ENCODE measurements at places on chromosomes 16 and 17.

- no peak for DNase-seq
Observed at GRCh38 chr16:49992825-49993224, 32.2 kb upstream of the CNEP1R1 start.

DNA sequence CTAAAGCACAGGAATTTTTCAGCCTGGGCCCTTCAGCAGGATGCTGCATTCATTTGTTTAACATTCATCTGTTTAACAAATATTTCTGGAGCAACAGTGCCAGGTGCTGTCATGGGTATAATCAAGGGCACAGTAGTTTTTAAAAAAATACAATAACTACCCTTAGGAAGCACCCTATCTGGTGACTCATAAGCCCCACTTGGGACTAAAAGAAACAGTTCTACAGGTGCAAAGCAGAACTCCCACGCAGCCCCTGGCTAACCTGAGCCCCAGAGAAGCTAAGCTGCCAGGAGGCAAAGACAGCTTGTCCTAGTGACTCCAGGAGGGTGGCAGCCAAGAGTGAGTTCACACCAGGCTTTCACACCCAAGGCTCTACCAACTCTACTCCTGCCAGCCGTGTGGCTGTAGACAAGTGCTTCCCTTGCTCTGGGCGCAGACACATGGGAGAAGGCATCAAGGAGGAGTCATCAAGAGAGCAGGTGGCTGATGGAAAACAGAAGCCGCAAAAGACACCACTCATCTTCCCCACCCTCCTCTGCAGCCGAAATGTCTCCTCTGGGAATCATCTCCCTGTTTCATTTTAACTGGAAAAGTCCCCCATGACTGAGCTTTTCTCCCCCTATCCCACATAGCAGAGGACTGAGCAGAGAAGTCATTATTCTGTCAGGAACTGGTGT is 14.4 kb downstream of the CUEDC1 start:
- DNase-seq, result no peak

DNA sequence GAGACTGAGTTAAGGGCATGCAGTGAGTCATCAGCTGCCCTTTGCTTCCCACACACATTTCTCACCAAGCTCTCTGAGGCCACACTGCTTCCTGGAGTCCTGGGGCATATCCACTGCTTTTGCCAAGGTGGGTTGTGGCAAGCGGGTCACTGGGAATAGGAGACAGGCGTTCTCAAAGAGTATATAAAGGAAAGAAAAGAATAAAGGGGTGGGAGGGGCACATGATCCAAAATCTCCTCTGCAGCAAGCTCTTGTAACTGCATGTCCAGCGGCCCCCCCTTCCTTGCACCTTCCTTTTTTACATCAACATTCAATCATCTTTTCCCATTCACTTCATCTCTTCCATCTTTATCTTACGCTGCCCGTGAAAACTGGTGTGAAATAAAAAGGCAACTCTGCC is 259.1 kb upstream of the RPL38 start:
- DNase-seq, result no peak

GRCh38 chr16:31128711-31129567 is 6.6 kb downstream of the PRSS8 start:
- DNase-seq, result no peak

DNA sequence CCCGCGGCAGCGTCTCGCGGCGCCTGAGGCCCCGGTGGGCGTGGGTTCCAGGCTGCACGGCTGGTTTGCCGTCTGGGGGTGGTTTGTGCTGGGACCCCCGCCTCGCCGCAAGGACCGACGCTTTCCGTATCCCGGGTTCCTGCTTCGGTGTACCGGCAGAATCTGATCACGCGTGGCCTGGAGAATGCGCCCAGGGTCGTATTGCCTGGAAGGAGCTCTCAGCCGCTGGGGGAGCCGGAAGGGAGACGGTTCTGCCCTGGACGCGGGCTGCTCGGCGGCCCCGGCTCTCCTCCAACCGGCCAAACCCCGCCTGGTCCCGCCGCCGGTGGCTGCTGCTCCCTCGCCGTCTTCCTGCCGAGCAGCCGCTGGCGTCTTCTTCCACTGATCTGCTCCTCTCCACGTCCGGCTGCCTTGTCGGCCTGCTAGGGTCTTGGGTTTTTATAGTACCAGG is 39.8 kb downstream of the ZNF778 start:
- no peak for DNase-seq
